ENCODE measurements at places on chromosomes 12 and 14. TPM values are rescaled to one million over a fixed set of nuclear protein-coding genes. Genes with fewer than 3 reads are reported as not detected.
A peak's percentile ranks its signal among the peaks of the same experiment; 100 is the strongest.

The DPY19L2 gene
- total RNA-seq = 0.18 TPM

The PPTC7 gene
- 21.8 TPM for total RNA-seq

The FGF23 gene
- not detected for total RNA-seq

The TOMM20L gene
- total RNA-seq = not detected

The ANKRD33 gene
- not detected for total RNA-seq

GRCh38 chr12:116382686-116383530 lies 105.4 kb upstream of the MED13L start:
- no peak for DNase-seq
- H3K4me3 ChIP-seq = no peak overlapping the region
- H3K36me3 ChIP-seq = no peaks in the 10 kb centered on the region
- H3K27me3 ChIP-seq = no peaks in the 10 kb centered on the region
- H3K27ac ChIP-seq = no peak overlapping the region

GRCh38 chr12:125172231-125172850 lies 107.1 kb downstream of the AACS start:
- no peaks in the 10 kb centered on the region for H3K4me1 ChIP-seq
- no peak overlapping the region for H3K4me3 ChIP-seq
- H3K27me3 ChIP-seq = peaks cover 6% of the 10 kb centered on the region
- H3K36me3 ChIP-seq = no peaks in the 10 kb centered on the region
- no peak overlapping the region for H3K27ac ChIP-seq

DNA sequence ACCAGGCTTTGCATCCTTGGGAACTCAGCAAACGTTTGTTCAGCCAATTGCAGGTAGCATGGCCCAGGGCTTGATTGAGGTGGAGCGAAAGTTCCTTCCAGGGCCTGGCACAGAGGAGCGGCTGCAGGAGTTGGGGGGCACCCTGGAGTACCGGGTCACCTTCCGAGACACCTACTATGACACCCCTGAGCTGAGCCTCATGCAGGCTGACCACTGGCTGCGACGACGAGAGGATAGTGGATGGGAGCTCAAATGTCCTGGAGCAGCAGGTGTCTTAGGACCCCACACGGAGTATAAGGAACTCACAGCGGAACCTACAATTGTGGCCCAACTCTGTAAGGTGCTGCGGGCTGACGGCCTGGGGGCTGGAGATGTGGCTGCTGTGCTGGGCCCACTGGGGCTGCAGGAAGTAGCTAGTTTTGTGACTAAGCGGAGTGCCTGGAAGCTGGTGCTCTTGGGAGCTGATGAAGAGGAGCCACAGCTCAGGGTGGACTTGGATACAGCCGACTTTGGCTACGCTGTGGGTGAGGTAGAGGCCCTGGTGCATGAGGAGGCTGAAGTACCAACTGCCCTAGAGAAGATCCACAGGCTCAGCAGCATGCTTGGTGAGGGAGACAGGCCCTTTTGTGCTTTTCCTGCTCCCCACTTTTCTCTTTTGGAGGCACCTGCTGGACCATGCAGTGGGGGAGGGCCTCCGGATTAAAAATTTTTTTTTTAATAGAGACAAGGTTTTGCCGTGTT lies 799 bp downstream of the THTPA start:
- peaks cover 34% of the 10 kb centered on the region for H3K36me3 ChIP-seq
- H3K27ac ChIP-seq = peak overlapping the region; percentile 76
- no peaks in the 10 kb centered on the region for H3K27me3 ChIP-seq

- no peaks in the 10 kb centered on the region for H3K36me3 ChIP-seq
- H3K4me1 ChIP-seq = no peaks in the 10 kb centered on the region
- H3K27me3 ChIP-seq = no peaks in the 10 kb centered on the region
These were observed 81.1 kb upstream of the CCDC198 start for GRCh38 chr14:57574617-57575288.

DNA sequence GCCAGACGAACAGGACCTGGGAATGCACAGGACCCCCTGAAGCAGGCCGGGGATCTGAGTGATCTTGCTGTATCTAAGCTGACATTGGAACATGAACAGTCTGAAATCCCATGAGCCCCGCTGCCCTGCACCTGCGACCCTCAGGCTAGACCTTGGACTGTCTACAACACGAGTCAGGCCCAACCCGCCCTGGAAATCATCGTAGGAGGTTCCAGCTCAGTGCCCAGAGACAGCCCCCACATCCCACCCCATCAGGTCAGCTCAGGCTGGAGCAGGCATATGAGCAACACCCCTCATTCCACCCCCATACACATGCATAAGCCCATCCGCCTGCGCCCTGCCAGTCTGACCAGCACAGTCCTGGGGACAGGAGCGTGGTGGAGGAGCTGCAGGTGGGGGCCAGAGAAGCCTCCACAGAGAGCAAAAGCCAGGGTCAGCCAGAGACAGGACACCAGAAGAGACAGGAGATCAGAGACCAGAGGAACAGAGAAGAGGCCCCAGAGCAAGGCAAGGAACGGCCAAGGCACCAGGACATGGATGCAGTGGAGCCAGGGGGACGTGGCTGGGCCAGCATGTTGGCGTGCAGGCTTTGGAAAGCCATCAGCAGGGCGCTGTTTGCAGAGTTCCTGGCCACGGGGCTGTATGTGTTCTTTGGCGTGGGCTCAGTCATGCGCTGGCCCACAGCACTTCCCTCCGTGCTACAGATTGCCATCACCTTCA lies at the start of gene AQP6:
Gene AQP6 (plus strand): TSS at position 307 of the 720 bp plus-strand sequence. CDS start 227 bp downstream, at position 534.
- no peak within 1 kb of the TSS for H3K27ac ChIP-seq
- no peak for DNase-seq
- peaks cover 65% of the 10 kb centered on the region for H3K27me3 ChIP-seq
- no peak within 1 kb of the TSS for H3K4me3 ChIP-seq

DNA sequence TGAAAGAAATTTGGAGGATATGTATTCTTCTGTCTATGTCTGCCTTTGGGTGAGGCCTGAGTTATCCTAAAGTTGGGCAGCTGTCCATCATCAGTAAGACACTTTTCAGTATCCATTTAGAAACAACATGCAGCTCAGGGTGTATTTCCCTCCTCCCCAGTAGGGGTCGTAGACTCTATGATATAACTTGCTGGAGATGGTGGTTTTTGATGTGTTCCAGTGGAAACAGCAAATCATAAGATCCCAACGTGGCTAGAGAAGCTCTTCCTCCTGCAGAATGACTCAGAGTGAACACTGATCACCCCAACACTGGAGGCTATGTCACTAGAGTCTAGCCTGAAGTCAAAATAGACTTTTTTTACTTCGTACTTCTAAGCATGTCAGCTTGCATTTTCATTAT lies 331.6 kb upstream of the STXBP6 start:
- no peaks in the 10 kb centered on the region for H3K27me3 ChIP-seq
- no peaks in the 10 kb centered on the region for H3K4me1 ChIP-seq
- no peak overlapping the region for H3K27ac ChIP-seq
- DNase-seq = peak; percentile 0

DNA sequence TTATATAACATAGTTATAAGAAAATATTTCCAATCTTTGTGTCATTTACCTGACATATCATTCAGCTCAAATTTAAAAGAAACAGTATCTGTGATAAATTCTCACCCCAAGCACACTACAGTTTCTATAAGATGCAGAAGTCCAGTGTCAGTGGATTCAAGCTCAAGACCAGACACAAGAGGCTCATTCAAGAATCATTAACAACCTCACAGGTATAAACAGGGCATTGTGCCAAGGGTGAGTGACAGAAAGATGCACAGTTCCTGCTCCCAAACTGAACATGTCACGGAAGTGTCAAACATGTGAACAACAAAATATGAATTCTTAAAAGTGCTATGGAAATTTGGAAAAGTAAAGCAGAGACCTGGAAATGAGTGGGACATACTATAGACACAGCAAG lies 12.8 kb downstream of the ATP2B1 start:
- peaks cover 21% of the 10 kb centered on the region for H3K4me1 ChIP-seq
- H3K27ac ChIP-seq = no peak overlapping the region
- no peaks in the 10 kb centered on the region for H3K36me3 ChIP-seq
- DNase-seq = no peak
- H3K27me3 ChIP-seq = no peaks in the 10 kb centered on the region

DNA sequence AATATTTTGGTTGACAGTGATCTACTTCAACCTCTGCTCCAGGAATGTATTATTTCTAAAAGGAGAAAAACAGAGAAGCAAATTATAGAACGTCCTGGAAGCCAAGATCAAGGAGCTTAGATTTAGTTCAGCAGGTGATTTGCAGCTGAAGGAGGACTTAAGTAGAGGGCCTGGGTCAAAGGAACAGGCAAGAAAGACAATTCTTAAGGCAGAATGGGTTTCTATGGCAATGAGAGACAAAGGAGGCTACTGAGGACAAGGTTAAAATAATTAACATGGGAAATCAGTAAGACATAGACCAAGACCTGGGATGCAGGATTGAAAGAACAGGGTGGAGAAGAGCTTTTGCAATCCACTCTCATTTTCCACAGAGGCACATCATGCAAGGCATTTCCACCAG lies 2.4 kb upstream of the SNW1 start:
- H3K27ac ChIP-seq = no peak overlapping the region
- peaks cover 3% of the 10 kb centered on the region for H3K4me1 ChIP-seq
- H3K36me3 ChIP-seq = peaks cover 14% of the 10 kb centered on the region
- no peak overlapping the region for H3K4me3 ChIP-seq

GRCh38 chr14:104927432-104927816 lies 2.7 kb downstream of the PLD4 start:
- peaks cover 11% of the 10 kb centered on the region for H3K27me3 ChIP-seq
- DNase-seq = no peak
- H3K36me3 ChIP-seq = no peaks in the 10 kb centered on the region
- H3K4me1 ChIP-seq = no peaks in the 10 kb centered on the region
- no peak overlapping the region for H3K27ac ChIP-seq
